ENCODE measurements at places on chromosomes 2 and 18.
A peak's percentile ranks its signal among the peaks of the same experiment; 100 is the strongest.

- no peak for DNase-seq
Observed at GRCh38 chr2:21369787-21370186, 246.0 kb downstream of the TDRD15 start.

DNA sequence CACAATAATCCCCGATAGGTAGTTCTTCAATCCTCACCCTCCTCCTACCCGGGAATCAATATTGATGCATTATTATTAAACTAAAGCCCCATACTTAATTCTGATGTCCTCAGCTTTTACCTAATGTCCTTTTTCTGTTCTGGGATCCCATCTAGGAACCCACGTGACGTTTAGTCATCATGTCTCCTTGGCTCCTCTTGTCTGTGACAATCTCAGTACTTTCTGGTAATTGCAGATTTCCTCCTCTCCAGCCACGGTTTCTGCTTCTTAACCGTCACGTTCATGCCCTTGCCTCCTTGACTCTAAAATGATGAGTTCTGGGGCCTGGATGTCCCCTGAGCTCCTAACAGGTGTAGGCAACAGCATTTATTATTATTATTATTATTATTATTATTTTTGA lies 2.9 kb upstream of the DGKD start:
- peak; percentile 46 for DNase-seq

DNA sequence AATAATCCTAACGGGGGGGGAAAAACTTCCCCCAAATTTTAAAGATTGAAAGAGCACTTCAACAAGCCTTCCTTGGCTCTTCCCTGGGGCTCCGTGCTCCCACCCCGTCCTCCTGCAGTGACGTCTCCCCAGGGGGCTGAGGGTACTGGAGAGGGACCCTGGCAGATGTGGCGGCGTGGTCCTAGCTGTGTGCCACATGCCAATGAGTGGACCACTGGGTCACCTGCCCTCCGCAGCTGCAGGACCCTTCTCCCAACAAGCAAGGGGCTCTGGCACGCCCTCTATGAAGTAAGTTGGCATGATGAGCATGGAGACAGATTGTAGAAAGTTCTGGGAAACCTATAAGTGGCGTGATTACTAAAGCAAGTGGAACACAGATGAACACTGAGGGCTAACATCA lies 46.7 kb downstream of the PXDN start:
- DNase-seq = no peak

DNA sequence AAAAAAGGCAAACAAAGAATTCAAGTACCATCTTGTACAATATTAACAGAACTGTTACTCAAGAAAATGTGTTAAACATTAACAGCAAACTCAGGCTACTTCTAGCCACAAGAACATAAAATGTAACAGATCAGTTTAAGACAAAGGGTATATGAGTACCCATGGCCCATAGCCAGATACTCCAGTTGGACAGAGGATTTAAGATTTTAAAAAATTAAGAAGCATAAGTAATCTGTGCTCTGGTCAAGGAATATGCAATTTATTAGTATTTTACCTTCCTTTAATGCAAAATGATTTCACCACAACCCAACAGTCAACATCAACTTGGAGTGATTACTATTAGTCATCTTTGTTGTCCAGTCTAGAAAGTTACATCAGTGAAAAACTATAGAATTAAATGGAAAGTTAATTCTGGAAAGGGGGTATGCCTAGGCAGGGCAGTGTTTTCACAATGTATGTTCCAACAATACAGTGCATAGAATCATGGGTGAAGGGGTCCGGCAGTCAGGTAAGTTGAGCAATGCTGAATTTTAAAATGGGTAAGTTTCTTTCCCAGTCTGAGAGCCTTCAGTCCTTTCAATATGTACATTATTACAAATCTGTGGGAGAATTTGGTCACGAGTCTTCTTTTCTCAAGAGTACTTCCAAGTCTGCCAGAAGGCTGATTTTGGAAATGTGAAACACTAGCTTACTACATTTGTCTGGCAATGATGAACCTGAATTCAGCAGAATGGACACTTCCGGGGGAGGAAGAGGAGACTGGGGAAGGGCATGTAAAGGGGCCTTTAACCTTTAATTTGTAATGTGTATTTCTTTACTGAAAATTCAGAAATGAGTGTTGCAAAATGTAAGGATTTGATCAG lies 34.5 kb downstream of the SFT2D3 start:
- DNase-seq = no peak

- no peak for DNase-seq
Observed at GRCh38 chr18:8030201-8030600, 463.1 kb downstream of the PTPRM start.

GRCh38 chr18:60599995-60600394 lies 227.4 kb upstream of the MC4R start:
- no peak for DNase-seq
